Islet precursor cell (in vitro differentiated cells): ENCODE measurements at places on chromosomes 11 and 22.
A peak's percentile ranks its signal among the peaks of the same experiment; 100 is the strongest.

GRCh38 chr11:115885535-115886421, 381.6 kb upstream of the CADM1 start:
- no peak for DNase-seq

- no peak for DNase-seq
These were observed 36.2 kb downstream of the ZNF195 start for GRCh38 chr11:3342709-3343108.

DNA sequence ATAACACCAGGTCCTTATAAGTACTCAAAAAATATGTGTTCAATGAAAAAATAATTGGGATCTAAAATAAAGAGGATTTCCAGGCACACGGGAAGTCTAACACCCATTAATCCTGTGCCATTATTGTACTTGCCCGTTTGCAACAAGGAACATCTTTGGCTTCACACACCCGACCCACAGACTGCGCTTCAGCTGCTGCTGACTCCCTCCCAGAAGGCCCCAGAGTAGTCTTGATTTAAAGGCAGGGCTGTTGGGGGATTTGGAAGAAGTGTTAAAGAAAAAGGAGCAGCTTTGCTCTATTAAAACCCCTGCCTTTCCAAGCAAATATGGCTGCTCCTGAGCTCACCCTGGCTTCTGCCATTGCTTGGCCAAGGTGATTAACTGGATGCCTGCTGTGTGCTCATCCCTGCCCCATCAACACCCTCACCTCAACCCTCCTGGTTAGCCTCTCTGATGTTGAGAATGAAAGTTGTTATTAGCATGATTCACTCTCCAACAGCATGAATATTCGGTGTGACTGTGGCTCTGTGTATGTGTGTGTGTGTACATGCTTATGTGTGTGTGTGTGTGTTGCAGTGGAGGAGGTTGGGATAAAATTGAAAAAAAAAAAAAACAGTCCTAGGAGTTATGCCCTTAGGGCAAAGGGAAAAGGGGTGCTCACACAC, 76.1 kb downstream of the KIRREL3 start:
- DNase-seq, result no peak

DNA sequence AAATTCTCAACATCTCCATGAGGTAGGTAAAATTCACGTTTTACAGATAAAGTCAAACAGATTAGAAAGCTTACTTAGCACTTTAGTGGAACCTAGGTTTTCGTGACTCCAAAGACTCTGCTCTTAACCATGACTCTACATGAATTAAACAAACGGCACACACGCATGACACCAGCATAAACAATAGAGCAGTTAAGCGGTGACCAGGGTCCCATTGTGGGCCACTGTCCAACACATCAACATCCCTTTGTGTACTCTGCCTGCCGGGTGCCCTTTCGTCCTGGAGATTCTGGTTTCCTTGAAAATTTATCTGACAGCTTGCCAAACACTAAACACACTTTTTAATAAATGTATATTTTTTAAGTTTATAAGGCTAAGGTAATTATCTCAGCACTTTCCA, 941.7 kb downstream of the OPCML start:
- no peak for DNase-seq

DNA sequence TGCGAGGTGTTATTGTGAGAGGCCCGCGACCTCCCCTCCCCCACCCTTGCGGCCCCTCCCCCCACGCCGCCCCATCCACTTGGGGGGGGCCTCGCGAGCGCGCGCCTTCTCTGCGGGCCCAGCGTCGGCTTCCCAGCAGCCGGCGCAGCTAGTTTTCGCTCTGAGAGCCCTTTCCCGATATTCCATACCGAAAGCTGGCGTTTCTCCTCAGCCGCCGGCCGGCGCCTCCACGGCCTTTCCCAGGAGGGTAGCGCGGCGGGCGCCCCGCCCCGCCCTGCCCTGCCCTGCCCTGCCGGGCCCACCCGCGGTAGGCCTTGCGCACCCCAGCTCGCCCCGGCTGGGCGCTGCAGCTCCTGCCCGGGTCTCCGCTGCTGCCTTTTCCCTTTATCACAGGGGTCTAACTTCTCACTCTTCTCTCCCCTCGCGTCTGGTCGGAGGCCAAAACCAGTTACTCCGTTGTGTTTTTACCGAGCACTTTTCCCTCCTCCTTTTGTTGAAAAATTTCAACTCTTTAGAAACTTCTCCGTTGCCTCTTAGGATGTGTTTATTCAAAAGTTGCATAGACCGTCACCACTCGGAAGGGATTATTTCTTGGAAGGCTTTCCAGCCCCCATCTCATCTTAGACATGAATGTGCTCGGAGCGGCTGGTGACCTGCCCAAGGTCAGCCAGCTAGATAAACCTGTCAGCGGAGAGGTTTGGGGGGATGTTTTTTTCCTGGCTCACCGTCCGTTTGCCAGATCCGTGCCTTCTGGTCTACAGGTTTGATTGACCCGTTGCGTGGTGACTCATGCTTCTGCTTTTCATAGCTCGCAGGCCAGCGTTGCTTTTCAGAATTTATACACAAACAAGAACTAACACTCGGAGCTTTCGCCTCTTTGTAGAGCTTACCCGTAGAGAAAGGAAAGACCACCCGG, 648 bp downstream of the PAFAH1B2 start:
- DNase-seq, result peak; percentile 81

DNA sequence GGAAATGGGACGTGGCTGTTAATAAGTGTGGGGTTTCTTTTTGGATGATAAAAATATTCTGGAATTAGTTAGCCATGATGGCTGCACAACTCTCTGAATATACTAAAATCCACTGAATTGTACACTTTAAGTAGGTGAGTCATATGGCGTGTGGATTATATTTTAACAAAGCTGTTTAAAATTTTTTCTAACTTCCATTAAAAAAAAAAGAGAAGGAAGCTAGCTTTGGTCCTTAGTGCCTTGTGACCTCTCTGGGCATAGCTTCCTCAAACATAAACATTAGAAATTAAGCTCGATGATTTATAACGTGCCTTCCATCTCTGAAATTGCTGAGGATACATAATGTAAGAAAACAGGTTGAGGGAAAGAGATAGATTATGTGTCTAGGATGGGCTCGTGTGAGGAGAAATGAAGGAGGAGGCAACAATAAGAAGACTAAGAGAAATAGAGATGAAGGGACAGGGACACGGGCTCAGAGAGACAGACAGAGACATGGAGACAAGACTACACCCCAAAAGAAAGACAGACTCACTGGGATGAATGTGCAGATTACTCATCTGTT, 20.0 kb downstream of the IRAG1 start:
- DNase-seq, result peak; percentile 27

DNA sequence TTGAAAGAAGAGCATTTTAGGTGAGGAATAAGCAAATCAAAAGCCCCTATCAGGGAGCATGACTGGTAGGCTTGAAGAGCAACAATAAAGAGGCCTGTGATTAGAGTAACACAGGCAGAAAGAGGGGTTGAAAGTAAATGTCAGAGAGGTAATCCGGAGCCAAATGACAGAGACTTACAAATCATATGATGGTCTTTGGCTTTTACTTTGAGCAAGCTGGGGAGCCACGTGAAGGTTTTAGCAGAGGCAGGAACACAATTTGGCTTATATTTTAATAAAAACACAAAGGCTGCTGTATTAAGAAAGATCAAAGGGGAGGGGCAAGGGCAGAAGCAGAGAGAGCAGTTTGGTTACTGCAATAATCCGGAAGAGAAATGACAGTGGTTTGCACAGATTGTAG, 12.8 kb upstream of the NARS2 start:
- no peak for DNase-seq

DNA sequence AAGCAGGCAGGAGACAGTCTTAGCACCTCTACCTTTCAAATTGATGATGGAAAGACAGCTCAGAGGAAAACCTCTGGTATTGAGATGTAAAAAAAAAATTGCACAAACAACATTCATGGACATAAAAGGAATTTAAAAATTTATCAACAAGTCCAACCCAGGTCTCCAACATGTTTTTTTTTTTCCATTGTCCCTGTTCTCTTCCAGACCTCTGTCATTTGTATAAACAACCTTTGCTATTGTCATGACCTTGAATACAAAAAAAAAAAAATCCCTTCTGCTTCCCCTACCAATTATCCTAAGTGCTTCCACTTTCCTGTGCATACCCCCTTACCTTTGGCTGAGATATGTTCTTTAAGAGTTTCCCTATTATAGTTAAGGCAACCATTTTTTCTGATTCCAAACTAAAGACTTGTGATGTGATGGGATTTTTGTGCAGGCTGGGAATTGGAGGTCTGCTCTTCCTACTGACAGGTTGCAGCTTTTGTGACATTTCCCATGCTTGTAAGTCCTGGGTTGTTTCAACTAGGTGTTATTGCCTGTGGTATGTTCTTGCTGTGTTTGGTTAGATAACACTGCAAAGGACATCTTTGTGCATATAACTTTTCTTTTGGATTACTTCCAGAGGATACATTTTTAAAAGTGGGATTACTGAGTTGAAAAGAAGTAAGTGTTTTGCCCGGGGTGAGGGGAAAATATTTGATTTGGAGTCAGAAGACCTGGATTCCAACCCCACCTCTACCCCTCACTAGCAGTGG, 67.1 kb downstream of the KIAA1671 start:
- DNase-seq, result no peak

- DNase-seq, result no peak
These were observed 31.8 kb upstream of the APOBEC3A start for GRCh38 chr22:38925571-38926041.

DNA sequence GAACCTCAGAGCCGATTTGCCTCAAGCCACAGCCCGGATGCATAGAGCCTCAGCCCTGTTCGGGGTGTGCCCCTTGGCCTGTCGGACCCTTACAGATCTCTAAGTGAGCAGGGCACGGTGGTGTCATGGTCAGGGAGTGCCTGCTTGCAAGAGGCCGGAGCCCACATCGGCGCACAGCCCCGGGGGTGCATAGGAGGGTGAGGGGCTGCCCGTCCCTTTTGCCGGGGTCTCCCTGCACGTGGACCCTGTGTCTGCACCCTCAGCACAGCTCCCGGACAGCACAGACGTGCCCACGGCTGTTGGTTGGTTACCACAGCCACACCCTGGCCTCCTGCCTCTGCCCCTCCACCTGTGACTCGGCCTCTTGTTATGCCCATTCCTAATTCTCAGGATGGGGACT, 6.5 kb downstream of the RAB36 start:
- no peak for DNase-seq

DNA sequence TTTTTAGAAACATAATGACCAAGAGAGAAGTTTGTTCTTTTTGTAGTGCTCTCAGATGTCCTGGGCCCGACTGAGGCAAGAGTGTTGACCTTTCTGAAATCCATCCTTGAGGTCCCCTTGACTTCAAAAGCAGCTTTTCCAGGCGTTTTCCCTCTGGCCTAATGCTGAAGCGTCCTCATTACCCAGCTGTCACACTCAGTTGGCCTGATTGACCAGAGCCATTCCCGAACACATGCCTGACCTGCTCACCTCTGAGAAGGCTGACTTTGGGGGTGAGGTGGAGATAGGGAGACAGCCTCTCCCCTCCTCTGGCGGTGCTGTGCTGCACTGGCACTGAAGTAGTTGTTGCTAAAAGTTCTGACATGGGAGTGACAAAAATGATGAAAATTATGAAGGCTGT, 66.9 kb downstream of the ALX4 start:
- peak; percentile 62 for DNase-seq
